ENCODE measurements at places on chromosomes 6 and 20.

DNA sequence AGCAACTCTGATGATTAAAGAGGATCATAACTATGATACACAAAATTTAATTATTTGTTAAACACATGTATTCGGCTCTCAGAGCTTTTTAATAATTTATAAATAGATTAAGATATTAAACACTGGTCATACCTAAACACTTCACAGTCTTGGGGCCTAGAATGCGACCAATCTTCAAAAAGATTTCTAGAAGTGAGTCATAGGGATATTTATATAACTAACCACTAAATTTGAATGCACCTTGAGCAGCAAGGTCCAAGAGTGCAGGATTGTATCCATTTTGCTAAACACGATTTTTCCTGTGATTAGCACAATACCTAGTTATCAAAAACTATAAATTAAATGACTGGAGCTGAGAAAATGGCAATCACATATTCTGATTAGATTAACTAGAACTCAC is 709.3 kb downstream of the EPHA7 start:
- DNase-seq: no peak

DNA sequence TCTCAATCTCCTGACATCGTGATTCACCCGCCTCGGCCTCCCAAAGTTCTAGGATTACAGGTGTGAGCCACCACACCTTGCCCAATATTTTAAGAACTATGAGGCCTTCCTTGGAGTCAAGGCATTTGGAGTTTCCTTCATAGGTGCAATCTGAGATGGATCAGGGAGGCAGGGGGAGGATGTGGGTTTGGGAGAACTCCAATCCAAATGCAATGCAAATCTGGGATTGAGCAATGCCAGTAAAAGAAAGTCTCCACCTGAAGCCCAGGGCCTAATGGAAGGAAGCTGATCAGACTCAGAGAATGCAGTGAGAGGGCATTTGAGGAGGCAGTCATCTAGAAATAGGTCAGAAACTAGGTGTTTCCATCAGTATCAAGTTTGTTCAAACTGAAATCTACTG is 21.2 kb downstream of the RSPH3 start:
- DNase-seq: no peak

GRCh38 chr6:149560736-149561135 is 5.4 kb upstream of the GINM1 start:
- DNase-seq: no peak

DNA sequence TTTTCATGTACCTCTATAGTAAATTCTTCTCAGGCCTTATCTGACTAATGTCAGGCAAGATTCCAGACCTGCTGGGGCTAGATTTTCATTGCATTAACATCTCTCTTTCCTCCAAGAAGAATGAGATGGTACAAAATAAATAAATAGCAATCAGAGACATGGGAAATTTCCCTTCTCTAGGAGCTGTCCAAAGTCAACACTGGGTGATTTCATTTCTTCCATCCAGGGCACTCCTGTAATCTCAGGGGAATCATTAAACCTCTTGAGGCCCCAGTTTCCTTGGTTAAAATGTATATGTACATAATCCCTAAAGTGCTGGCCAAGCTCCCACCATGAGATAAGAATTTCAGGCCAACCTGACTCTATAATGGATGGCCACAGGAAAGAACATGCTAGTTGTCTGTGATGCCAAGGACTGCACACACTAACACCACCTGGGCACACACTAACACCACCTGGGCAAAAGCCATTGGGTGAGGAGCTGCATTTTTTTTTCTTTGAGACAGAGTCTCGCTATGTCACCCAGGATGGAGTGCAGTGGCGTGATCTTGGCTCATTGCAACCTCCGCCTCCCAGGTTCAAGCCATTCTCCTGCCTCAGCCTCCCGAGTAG is 912 bp downstream of the IL17F start:
- DNase-seq: no peak

DNA sequence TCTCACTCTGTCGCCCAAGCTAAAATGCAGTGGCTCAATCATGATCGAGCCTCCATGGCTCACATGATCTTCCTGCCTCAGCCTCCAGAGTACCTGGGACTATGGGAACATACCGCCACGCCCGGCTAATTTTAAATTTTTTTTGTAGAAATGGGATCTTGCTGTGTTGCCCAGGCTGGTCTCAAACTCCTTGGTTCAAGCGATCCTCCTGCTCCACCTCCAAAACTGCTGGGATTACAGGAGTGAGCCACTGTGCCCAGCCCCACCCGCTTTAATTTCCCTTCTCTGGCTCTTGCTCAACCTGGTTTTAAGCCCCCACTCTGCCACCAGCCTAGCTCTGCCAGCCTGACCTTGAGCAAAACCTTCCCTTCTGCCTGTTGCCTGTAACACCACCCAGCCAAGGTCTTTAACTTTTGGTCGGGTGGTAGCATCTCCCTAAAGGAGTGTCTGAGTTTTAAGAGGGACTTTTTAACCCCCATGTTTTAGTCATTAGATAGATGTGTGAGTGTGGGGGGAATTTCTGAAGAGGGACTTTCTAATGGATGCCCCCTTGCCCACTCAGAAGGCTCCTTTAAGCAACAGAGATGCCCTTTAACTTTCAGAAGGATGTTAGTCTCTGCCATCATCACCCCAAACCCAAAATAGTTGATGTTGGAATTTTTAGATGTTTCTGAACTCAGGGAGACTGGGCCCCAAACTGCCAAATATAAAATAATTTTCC is 71.8 kb upstream of the FOXP4 start:
- DNase-seq: no peak
